ENCODE measurements at places on chromosomes 5 and 9.

GRCh38 chr5:98772415-98773213 lies 849 bp upstream of the RGMB start:
- no peak for DNase-seq

- DNase-seq, result no peak
Measured at GRCh38 chr5:50655810-50656205, 10.6 kb upstream of the PARP8 start.

GRCh38 chr5:91521334-91521733 lies 138.2 kb upstream of the ARRDC3 start:
- no peak for DNase-seq

DNA sequence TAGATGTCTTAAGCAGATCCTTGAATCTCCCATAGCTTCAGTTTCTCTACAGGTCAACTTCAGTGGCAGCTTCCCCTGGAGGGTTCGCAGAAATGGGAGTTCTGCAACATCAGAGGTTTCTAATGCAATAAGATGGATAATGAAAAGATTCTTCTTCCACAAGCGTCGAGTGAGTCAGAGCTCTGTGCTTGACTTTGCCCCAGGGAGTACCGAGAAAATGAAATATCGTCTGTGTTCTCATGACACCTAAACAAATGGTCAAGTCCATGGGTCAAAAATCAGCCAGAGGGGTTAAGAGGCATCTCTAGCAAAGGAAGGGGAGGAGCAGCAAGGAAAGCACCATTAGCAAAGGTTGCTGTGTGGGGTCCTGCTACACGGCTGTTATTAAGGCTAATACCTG lies 3.2 kb upstream of the ADRA1B start:
- DNase-seq, result no peak

- DNase-seq, result no peak
Measured at GRCh38 chr5:6950860-6951259, 237.6 kb downstream of the TENT4A start.

- no peak for DNase-seq
Measured at GRCh38 chr5:79890930-79891249, 100.2 kb downstream of the MTX3 start.
